ENCODE measurements at places on chromosomes 16 and 17.
A peak's percentile ranks its signal among the peaks of the same experiment; 100 is the strongest.

- DNase-seq: peak; percentile 100
Measured at GRCh38 chr17:61321344-61321743, 78.3 kb upstream of the TBX2 start.

- peak; percentile 89 for DNase-seq
Measured at GRCh38 chr17:69434164-69434579, 19.7 kb downstream of the MAP2K6 start.

DNA sequence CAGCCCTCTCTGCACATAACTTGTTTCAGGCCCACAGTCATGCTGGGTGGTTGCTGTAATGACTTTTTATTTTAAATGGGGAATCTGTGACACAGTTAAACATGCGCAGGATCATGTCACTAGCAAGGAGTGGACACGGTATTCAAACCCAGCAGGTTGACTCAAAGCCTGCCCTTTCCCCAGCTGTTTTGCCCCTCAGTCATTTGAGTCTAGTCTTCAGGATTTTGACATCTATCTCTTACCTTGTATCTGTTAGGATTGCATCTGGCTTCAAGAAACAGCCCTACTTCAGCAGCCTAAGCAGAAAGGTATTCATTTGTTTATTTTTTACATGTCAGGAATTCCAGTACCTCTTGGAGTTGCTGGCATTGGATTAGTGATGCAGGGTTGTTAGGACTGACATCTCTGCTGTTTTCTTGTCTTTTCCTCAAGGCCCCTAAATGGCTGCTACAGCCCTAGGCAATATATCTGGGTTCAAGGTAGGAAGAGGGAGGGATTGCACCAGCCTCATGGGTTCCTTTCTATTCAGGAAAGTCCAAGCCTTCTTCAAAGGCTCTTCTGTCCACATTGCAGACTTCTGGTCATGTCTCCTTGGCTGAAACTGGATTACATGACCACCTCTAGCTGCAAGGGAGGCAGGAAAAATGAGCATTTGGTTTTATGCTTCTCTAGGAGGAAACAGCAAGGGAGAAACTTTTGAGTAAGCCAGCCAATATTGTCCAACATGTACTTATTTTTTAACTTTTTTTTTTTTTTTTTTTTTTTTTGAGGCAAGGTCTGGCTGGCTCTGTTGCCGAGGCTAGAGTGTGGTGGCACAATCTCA, 22.8 kb downstream of the ABCC1 start:
- no peak for DNase-seq

DNA sequence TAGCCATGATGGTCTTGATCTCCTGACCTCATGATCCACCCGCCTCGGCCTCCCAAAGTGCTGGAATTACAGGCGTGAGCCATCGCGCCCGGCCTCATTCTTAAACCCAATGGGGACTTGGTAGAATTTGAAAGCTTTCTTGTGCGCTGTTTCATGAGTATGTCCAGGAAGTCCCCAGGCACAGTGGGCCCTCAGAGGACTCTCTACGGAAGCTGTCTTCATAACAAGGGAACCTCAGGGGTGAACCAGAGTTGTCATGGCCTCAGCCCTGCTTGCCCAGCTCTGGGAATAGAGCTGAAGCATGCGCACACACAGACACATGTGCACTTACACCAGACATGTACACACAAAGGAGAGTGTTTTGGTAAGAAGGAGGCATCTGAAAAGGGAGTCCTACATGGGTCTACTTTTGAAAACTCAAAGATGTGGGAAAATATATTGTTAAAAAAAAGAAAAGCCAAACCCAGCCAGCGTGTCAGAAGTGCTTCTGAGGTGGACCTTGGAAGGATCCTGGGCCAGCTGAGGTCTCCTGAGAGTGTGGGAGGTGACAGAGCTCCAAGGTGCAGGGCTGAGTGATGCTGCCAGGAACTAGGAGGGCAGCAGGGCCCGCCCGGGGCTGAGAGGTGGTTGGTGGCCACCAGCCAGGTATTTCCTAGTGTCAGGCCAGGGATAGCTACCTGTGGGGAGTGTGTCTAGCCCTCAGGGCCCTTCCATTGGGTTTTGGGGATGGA, 54.6 kb downstream of the EPN2 start:
- no peak for DNase-seq

GRCh38 chr16:20614186-20615141, 38.3 kb upstream of the ACSM2B start:
- no peak for DNase-seq

- DNase-seq: no peak
Measured at GRCh38 chr17:7346761-7347614, 5.0 kb upstream of the KCTD11 start.
